ENCODE measurements at places on chromosomes 6 and 20. TPM values are rescaled to one million over a fixed set of nuclear protein-coding genes. Genes with fewer than 3 reads are reported as not detected.

Gene NELFE
- 111 TPM for total RNA-seq

Gene LTA
- total RNA-seq = not detected

Gene PI16
- 0.43 TPM for total RNA-seq

Gene SLC16A10
- not detected for total RNA-seq

Measured in smooth muscle cell of bladder (primary cell).